Left lobe of liver (tissue), 2 donors: ENCODE measurements at places on chromosomes 7 and 10. TPM values are rescaled to one million over a fixed set of nuclear protein-coding genes. Genes with fewer than 3 reads are reported as not detected.

- DNase-seq, result no peak
Measured at GRCh38 chr10:34957531-34957930, 132.6 kb downstream of the CUL2 start.

GRCh38 chr7:44449584-44449928 lies 40.9 kb downstream of the NUDCD3 start:
- DNase-seq, result no peak

DNA sequence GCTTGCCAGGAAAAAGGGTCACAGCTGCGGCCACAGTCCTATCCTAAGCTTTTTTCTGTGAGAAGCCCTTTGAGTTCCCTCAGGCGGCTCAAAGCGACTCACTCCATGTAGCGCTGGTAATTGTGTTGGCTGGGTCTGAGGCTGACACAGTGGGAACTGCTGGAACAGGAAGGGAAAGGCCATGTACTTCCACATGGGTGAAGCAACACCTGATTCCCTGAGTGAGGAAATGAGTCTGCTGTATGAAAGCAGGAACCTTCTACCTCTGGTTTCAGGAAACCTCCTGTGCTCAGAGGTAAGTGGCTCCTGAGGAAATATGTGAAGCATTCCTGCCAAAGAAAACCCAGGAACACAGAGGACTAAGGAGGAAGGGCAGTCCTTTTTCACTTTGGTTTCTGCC lies 734.6 kb upstream of the SORCS1 start:
- DNase-seq, result no peak

The SBDS gene
- total RNA-seq, result 49.9 TPM

The CHRM2 gene
- total RNA-seq, result 0.96 TPM
